ENCODE measurements at places on chromosomes 1 and 21.

GRCh38 chr1:225617956-225618355, 35.0 kb downstream of the ENAH start:
- DNase-seq = no peak

DNA sequence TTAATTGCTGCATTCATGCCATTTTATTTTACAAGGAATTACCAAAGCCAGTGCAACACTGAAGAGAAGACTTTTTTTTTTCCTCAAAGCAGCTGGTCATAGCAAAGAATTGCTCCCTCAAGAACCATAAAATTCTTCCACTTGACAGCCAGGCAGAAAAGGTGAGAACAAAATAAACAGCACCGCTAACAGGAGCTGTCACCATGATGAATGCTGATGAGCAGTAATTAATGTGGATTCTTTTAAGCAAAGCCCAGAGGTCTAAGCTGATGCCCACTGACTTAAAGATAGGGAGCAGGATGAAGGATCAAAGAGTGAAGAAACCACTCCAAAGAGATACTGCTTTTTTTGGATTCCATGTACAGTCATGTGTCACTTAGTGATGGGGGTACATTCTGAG, 428.4 kb downstream of the BRINP3 start:
- no peak for DNase-seq

GRCh38 chr1:61670445-61670844, 54.5 kb downstream of the TM2D1 start:
- no peak for DNase-seq

- DNase-seq = no peak
Measured at GRCh38 chr1:8094481-8095241, 68.6 kb upstream of the ERRFI1 start.
